Stimulated activated CD8-positive, alpha-beta memory T cell treated with anti-CD3 and anti-CD28 coated beads, Interleukin-15, amount 100 ng/mL, for 4 hours (primary cell): ENCODE measurements at places on chromosomes 5 and 9.

DNA sequence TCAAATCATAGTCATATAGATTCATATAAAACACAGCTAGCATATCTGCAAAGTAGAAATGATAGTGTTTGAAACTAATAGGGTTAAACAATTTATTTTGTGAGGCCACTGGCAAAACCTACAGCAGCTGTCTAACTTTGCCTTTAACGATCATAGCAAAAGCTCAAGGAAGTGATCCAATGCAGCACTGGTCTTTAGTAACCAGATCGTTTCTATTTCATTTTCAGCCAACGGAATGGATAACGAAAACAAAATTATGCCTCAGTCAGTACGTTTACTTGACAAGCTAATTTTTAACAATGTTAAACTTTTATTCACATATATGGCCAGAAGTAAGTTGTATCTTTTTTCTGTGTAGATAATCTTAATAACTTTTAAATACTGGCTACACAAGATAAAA lies 17.7 kb downstream of the MLLT3 start:
- DNase-seq = no peak

DNA sequence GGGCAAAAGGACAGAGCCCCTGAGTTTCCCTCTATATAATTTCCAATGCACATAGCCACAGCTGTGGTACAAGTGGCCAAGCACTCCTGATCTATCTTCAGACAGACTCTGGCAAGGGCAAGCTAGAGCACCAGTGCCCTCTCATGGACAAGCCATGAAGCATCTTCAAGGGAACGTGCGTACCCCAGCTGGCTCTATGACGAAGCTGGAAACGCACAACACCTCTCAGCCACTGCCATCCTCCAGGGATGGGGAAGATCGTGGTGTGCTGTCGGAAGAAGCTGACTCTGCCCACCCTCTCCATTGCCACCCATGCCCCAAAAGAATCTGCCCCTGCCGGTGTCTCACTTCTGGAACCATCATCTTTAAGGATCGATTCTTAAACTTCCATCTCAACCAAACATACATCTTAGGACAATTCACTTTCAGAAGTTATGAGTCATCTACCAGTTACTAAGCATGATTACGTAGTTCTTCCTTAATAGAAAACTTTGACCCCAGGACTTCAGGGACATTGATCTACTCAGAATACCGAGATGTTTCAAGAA lies 482.9 kb downstream of the AGTPBP1 start:
- DNase-seq = no peak

DNA sequence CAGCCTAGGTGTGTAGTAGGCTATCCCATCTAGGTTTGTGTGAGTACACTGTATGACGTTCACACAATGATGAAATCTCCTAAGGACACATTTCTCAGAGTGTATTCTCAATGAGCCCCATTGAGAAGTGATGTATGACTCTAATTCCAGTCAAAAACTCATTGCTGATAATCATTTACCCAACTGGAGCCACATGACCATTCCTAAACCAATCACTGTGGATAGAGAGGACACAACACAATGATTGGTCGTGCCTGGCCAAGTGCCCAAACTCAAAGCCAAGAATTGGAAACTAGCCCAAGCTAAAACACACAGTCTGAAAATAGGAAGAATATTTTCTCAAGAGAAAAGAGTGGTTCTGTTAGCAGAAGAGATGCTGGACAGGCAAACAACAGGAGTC lies 191.2 kb downstream of the ZNF462 start:
- DNase-seq = no peak

DNA sequence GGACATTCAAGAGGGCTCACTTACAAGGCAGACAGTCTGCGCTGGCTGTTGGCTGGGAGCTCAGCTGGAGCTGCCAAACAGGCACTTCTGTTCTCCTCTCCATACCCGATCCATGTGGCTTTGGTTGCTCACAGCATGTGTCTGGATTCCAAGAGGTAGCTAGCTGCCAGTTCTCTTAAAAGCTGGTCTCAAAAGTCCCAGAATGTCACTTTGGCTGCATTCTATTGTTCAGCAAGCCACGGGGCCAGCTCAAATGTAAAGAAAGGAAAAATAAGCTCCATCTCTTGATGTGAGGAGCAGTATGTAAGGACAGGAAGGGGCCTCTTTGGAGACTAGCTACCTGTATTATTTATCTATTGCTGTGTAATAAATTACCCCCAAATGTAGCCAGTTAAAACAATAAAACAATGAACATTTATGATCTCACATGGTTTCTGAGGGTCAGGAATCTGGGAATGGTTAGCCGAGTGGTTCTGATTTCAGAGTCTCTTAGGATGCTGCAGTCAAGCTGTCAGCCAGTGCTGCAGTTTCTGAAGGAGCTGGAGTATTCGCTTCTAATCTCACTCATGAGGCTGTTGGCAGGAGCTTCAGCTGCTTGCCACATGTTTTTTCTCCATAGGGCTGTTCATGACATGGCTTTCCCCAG lies 112.7 kb upstream of the CLINT1 start:
- no peak for DNase-seq

- DNase-seq = no peak
These were observed 83.0 kb upstream of the TNC start for GRCh38 chr9:115200711-115201505.

GRCh38 chr5:112706446-112707016 lies 31.2 kb upstream of the APC start:
- DNase-seq = no peak

DNA sequence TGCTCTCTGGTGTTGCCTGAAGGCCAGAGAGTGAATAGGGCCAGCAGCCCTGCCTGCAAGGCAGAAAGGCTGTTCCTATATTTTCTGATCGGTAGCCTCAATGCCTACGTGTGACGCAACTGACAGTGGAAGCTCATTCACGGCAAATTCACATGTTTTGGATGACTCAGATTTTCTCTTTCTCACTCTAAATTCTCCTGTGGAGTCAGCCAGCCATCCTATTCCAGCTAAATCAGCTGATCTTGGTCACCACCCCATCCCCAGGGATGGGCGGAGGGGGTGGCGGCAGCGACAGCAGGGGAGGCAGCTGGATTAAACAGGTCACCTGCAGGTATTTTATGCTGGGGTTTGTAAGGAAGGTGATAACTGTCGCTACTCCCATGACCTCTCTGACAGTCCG lies 52.3 kb downstream of the ZNF510 start:
- DNase-seq = no peak

DNA sequence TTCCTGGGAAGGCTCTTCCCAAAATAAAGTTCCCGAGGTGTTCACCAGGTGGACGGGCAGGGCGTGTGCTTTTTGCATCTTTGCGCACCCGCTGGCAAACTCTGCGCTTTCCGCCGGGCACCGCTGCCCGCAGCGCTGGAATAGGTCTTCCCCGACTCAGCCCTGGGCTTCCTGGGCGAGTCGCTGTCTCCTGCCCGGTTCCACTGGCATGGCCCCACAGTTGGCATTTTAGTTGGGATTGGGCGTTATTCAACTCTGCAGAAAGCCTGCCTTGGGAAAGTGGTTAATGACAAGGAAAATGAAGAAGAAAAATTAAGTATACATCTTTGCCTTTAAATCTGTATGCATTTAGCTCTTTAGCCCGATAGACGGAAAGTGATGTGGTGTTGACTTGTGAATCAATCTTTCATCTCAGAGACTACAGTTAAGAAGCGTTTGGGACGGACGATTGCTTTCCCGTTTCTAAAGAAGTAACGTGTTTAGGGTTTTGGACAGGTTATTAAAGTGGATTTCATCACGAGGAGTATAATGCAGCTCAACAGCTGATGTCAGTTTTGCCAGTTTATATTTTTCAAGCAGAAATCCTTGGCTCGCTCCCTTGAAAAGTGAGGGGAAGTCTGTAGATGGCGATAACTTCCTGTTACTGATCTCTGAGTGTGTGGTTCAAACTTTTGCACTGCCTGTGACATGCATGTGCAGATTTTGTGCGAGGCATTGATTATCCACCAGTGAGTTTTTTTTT lies 946 bp downstream of the ADCY2 start:
- DNase-seq = no peak

- DNase-seq = no peak
These were observed 32.8 kb downstream of the SECISBP2 start for GRCh38 chr9:89350988-89351557.

DNA sequence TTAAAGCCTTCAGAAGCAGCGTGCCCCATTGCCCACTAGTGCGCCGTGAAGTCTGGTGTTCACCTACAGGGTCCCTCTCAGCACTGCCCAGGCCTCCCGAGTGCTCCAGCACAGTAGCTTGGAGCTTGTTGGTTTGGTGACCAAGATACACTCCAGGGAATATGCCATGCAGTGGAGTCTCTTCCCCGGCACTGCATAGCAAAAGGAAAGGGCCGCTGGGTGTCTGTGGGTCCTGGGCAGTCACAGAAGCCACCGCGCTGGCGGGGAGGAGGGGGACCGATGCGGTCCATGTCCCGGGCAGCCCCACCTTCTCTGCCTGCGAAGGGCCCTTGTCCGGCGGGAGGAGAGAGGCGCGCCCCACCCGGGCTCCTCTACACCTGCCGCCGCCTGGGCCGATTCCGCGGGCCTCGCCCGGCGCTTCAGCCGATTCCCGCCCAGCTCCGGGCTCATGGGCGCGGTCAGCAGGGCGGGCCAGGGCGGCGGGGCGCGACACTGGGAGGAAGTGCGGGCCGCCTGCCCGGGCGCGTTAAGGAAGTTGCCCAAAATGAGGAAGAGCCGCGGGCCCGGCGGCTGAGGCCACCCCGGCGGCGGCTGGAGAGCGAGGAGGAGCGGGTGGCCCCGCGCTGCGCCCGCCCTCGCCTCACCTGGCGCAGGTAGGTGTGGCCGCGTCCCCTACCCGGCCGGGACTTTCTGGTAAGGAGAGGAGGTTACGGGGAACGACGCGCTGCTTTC lies at the start of gene SYK:
Gene SYK, plus strand, starts transcription at position 579 of the 732 bp plus-strand sequence. CDS start 42,080 bp downstream, outside the sequence.
- no peak for DNase-seq

GRCh38 chr9:75200892-75201470 lies 112.7 kb downstream of the OSTF1 start:
- DNase-seq = no peak

DNA sequence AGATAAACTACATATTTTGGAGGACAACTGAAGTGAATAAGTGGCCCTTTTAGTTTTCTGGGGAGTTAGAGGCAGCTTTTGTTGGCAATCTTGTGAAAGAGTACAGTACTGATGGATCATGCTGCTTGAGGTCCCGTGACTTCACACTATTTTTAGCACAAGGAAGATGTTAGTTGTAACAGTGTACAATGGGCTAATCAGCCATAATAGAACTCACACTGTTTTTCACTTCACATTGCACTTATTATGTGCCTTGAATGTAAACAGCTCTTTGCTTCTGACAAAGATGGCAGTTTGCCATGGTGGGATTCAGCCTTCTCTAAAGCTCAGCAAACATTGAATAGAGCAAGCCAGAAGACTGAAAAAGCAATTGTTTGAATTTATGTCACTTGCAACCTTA lies 176.7 kb upstream of the ZNF608 start:
- DNase-seq = no peak

DNA sequence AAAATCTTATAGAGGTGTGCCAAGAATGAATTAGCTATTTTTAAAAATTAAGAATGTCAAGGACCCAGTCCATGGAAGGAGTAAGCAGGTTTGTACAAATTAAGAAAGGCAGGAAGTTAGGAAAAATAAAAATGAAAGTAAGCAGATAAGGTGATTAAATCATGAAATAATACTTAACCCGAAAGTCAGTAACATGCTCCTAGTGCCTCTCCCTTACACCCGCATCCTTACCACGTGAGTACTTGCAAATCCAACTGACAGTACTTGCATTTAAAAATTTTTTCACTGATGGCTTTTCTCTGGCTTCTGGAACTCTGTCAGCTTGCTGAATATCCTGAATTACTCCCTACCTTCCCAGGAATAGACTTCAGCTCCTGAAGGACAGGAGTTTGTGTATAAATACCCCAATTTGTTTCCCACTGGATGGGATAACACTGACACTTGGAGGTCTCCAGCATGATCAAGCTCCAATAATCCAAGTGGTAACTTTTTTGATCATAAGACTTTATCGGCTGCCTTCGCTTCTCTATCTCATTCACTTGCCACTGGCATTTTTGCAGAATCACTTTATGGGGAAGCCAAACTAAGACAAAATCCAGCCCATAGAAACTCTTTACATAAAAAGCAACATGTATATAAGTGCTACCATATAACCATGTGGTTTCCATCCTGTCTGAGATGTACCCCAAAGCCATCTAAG lies 41.6 kb upstream of the RICTOR start:
- DNase-seq = no peak

DNA sequence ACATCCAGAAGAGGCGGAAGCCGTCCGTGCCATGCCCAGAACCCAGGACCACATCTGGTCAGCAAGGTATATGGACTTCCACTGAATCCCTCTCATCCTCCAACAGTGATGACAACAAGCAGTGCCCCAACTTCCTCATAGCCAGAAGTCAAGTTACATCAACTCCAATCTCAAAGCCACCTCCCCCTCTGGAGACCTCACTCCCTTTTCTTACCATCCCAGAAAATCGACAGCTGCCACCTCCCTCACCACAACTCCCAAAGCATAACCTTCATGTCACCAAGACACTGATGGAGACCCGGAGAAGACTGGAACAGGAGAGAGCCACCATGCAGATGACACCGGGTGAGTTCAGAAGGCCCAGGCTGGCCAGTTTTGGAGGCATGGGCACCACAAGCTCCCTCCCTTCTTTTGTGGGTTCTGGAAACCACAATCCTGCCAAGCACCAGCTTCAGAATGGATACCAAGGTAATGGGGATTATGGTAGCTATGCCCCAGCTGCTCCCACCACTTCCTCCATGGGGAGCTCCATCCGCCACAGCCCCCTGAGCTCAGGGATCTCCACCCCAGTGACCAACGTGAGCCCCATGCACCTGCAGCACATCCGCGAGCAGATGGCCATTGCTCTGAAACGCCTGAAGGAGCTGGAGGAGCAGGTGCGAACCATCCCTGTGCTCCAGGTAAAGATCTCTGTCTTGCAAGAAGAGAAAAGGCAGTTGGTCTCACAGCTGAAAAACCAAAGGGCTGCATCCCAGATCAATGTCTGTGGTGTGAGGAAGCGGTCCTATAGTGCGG lies 130.3 kb upstream of the DMRT1 start:
- DNase-seq = no peak

- no peak for DNase-seq
These were observed 47.2 kb upstream of the DAB2 start for GRCh38 chr5:39471836-39472508.

GRCh38 chr9:127569886-127570401 lies 42.1 kb upstream of the STXBP1 start:
- DNase-seq = no peak

DNA sequence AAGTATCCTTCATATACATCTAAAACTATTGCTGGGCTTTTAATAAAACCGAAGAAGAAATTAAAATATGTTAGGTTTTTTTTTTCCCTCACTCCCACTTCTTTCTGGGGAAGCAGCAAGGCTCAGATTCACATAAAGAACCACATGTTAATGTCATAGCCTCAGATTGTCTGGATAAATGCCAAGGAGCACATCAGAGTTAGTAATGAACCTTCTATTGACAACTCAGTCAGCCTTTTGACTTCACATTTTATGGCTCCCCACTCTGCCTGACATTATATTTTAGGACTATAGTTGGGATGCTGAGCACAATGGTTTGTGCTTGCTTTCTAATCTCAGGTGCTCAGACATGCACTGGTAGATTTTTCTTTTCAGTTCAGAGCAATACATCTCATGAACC lies 21.8 kb downstream of the DMAC1 start:
- DNase-seq = no peak
